ENCODE measurements at places on chromosomes 11 and 22.
A peak's percentile ranks its signal among the peaks of the same experiment; 100 is the strongest.

- DNase-seq, result no peak
Observed at GRCh38 chr22:40955571-40955970, 4.4 kb downstream of the RBX1 start.

DNA sequence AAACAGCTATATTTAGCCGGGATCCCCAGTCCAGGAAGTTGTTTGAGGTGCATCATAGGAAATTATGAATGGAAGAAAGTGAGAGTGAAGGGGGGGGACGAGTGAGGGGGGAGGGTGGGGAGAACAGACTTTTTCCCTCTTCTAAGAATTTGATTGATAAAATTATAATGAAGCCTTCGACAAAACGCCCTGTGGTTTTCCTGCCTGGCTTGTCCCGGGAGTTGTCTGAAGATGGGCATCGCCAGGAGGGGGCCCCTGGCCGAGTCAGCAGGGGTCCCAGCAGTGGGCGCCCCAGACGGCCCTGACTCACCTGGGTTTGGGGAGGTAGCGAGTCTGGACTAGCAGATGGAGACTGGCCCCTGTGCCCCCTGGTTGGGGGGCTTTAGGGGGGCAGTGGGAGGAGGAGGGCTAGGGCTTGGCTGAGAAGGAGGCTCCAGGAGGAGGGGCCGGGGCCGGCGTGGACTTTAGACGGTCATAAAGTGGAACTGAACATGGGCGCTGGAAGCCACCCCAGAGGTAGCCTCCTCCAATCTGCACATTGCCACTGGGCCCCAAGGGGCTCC lies 336 bp upstream of the LIF start:
- no peak for DNase-seq

GRCh38 chr22:19291218-19291579 lies 320 bp downstream of the CLTCL1 start:
- no peak for DNase-seq

DNA sequence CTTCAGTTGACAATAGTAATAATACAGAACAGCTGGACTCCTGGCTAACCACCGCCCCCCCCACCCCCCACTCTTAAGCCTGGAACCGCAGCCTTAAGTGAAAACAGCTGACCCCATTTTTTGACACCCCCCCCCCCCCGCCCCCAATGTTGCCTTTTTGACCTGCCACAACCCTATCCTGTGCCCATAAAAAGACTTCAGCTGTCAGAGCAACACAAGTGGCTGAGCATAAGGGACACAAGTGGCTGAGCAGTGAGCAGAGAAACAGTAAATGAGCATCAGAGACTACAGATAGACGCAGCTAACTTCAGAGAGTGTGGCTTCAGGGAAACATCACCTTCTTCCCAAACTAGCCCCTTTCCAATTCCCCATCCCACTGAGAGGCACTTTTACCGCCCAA lies 1493.8 kb downstream of the LRRC4C start:
- no peak for DNase-seq

DNA sequence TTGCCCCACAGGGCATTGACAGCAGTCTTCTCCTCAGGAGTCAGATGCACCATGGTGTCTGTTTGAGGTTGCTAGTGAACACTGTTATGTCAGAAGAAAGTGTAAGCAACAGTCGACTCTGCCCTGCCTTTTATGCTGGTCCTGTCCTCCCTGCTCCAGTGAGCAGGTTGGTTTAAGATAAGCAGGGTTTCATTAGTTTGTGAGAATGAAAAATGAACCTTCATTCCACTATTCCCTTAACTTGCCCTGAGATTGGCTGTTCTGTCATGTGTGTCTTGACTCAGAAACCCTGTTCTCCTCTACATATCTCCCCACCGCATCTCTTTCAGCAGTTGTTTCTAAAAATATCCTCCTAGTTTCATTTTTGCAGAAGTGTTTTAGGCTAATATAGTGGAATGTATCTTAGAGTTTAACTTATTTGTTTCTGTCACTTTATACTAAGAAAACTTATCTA lies at the start of gene HBD:
Gene HBD (minus strand): TSS at position 103 of the 454 bp plus-strand sequence. CDS start 50 bp downstream, at position 53.
- no peak for DNase-seq

DNA sequence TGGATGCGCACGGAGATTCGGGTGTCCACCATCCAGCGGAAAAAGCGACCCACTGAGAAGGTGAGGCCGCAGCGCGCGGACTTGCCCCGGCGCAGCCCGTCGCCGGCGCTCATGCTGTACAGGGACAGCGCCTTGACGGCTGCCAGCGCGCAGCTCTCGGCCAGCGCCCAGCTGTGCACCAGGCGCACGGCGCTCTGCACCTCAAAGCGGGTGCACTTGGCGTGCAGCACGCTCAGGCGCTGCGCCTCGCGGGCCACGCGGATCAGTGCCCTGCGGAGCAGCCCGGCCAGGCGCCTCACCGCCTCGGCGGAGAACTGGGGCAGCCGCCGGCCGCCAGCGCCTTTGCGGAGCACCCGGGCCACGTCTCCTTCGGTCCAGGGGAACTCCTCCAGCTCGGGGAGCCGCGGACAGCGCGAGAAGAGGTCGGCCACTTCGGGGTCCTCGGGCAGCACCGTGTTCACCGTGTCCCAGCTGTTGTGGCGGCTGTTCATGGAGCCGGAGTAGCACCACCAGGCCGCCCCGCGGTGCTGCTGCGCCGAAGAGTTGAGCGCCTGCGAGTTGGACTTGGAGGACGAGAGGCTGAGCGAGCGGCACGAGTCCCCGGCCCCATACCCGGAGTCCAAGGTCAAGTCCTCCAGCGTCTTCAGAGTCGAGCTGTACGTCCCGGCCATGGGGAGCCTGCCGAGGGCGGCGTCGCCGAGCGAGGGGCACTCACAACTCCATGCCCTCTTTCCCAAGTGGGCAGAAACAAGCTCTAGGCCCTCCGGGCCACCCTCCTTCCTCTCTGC lies 703 bp downstream of the ABTB2 start:
- DNase-seq, result peak; percentile 67

GRCh38 chr11:121467965-121468364 lies 15.2 kb upstream of the SORL1-AS1 start:
- DNase-seq, result no peak

GRCh38 chr11:132969892-132970291 lies 562.4 kb downstream of the OPCML start:
- no peak for DNase-seq

- no peak for DNase-seq
Observed at GRCh38 chr11:44765676-44766075, 38.9 kb downstream of the TSPAN18 start.

DNA sequence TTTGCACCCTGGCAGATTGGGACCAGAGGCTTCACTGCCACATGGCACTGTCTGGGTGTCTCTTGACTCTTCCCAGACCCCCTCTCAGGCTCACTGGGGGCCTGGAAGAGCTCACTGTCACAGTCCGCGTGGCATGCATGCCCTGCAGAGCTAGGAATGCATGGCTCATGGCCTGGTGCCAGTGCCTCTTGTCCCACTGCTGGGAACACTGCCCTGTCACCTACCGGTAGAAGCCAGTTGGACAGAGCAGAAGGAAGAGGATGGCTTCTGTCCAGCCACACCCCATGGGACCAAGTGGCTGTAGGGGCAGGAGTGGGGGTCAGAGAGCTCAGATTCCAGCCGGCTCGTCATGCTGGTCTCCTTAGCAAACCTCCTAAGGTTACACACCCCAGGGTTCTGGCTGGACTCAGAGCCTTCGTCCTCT lies 29.7 kb downstream of the MB start:
- no peak for DNase-seq

GRCh38 chr11:133075351-133075750 lies 456.9 kb downstream of the OPCML start:
- DNase-seq, result no peak

DNA sequence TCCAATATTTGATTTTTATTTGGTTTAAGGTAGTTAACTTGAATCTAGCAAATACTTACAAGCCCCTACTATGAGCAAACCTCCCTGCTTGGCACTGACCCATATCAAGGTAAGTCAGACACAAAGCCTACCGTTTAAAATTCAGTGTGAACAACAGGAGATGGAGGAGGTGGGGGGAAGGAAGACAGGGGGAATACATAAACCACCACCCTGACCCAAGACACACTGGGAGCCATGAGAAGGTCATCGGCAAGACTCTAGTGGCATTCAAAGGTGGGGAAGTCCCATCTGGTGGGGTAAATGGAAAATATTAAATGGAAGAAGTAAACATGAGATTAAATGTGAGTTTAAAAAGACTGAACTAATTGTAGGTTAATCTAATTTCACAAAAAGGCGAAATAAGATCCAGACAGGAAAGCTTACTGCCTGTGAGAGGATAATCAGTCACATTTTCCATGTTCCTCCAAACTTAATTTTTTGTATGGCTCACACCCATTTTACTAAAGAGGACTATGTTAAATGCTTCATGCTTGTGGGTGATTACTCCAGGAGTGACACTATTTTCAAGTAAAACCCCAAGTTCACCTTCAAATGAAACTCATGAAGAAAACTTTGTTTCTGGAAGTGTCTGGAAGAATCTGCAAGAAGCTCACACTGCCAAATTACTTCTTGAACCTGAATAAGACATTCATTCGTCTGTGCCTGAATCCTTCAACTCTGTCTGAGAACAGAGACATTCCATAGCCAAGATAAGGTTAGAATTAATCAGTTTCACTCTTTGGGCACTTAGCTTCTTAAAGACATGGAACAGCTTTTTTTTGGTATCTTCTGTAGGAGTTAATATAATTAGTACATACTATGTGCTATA lies 51.7 kb downstream of the PITPNB start:
- DNase-seq, result no peak

DNA sequence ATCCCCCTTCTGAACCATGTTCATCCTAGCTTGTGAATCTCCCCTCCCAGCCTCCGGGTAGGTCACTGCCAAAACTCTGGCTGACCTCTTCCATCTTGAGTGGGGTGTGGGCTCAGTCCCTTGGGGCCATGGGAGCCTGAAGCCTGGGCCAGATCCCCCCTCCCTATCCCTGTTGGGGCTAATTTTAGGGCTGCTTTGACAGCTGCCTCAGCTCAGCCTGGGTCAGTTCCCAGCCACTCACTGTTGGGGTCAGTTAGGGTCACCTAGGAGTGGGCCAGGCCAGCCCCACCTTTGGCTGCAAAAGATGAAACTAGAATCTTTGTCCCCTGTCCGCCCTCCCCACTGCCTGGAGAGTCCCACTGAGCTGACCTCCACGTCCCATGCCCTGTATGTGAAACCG lies 29.8 kb upstream of the P2RY2 start:
- no peak for DNase-seq

DNA sequence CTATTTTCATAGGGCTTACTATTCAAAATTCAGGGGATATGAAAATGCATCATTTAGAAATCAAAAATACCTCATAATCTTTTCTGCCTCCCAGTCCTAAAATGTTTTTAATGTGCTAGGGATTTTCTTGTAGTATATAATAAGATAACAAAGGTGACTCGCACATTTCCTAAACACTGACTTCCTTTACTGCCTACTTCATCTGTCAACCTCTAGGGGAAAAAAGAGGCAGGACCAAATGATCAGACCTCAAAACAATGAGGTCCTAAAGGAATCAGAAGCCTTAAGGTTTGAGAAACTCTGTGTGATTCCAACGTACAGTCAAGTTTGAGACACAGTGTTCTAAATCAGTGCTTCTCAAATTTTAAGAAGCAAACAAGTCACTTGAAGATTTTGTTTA lies 56.1 kb upstream of the POU2AF2 start:
- DNase-seq, result no peak

DNA sequence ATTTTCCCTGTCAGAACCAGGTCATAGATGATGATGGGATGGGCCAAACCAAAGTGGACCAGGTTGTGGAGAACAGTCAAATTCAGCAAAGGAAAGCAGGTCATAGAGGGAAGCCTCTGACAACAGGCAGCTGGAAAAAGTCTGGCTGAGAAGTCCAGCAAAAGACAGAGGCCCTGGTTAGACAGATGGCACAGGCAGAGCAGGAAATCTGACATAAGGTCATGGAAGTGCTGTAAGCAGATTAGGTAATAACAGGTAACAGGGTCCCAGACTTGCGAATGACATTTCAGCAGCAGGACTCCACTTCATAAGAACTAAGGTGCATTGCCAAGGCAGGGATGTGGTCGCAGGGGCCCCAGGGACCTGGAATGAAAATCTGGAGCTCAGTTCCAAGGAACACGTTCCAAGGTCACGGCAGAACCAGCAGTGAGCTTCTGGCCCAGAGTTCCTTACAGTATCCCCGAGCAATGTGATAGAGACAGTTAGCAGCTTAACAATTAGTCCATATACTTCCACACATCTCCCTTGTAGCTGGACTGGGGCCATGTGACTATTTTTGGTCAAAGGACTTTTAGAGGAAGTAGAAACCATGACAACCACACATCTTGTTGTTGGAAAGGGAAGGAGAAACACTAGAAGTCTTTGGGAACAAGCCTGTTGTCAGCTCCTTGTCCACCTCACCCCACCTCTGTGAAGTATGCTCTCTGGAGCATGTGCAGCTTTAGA lies 75.4 kb downstream of the ME3 start:
- no peak for DNase-seq

DNA sequence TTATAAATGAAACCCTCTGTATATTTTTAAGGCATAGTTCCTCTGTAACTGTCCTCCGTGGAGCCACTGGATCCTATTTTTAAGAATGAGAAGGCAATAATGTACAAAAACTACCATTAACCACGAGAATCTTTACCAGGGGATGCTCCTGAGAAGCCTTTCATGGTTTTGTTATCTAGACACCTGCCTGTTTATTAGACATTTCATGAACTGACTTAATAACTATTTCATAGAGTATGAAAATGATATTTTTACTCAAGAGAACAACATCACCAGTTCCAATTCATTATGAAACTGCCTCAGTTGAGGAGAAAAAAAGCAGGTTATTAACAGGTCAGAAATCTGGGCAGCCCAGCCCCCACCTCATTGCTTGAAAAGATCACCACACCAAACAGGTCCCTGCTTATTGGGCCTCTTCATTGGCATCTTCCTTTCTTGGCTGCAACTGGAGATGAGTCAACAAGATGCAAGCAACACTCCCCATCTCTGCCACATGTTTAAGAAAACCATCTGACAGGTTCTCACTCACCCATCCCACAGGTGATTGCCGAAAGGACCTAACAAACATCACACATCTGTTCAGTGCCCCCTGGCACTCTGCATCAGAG lies 27.8 kb downstream of the ETS1 start:
- DNase-seq, result no peak
